ENCODE measurements at places on chromosomes 4 and X. TPM values are rescaled to one million over a fixed set of nuclear protein-coding genes. Genes with fewer than 3 reads are reported as not detected.

- H3K27ac ChIP-seq: peak overlapping the region; percentile 80
- H3K27me3 ChIP-seq: no peaks in the 10 kb centered on the region
- no peak for DNase-seq
- H3K36me3 ChIP-seq: peaks cover 9% of the 10 kb centered on the region
- peaks cover 12% of the 10 kb centered on the region for H3K4me1 ChIP-seq
- H3K4me3 ChIP-seq: no peak overlapping the region
These were observed 25.1 kb downstream of the ARL13A start for GRCh38 chrX:100994352-100995281.

RAB39B gene
- total RNA-seq: 0.36 TPM

OPRPN gene
- not detected for total RNA-seq

- no peak overlapping the region for H3K27ac ChIP-seq
- H3K27me3 ChIP-seq: no peaks in the 10 kb centered on the region
- H3K36me3 ChIP-seq: no peaks in the 10 kb centered on the region
- no peak for DNase-seq
- H3K4me1 ChIP-seq: no peaks in the 10 kb centered on the region
These were observed 53.6 kb downstream of the MBNL3 start for GRCh38 chrX:132435222-132435621.

DNA sequence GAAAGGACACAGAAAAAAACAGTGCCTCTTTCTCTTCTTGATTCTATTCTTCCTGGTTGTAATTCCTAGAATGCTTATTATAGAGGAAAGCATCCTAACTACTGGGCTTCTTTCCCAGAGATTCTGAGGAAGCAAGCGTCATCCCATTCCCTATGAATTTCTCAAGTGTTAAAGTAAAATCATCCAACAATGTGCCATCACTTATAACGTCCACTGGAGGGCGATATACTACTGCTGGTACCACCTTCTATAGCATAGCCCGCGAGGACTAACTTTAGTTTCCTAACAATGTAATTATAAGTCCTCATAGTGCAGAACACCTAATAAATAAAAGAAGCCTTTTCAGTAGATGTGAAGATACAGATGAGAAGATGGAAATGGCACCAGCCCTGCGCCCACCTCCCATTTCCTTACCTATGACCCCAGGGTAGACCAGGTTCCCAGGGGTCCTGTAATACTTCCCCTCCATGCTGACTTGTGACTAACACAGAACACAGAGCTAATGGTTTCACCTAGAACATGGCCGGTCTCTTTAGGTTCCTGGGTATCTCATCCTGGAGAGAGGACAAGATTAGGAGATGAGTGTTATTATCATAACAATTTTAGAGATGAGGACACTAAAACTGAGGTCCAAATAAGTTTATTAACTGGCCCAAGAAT, 4.2 kb downstream of the CENPVL3 start:
- DNase-seq: peak; percentile 78
- no peaks in the 10 kb centered on the region for H3K36me3 ChIP-seq
- H3K27ac ChIP-seq: no peak overlapping the region
- H3K4me1 ChIP-seq: peaks cover 2% of the 10 kb centered on the region
- no peak overlapping the region for H3K4me3 ChIP-seq

GRCh38 chrX:149937871-149938426, 342 bp downstream of the EOLA2 start:
- DNase-seq: peak; percentile 62
- H3K27me3 ChIP-seq: no peaks in the 10 kb centered on the region
- peaks cover 6% of the 10 kb centered on the region for H3K4me1 ChIP-seq

AMOT gene
- total RNA-seq: 3.2 TPM

DNA sequence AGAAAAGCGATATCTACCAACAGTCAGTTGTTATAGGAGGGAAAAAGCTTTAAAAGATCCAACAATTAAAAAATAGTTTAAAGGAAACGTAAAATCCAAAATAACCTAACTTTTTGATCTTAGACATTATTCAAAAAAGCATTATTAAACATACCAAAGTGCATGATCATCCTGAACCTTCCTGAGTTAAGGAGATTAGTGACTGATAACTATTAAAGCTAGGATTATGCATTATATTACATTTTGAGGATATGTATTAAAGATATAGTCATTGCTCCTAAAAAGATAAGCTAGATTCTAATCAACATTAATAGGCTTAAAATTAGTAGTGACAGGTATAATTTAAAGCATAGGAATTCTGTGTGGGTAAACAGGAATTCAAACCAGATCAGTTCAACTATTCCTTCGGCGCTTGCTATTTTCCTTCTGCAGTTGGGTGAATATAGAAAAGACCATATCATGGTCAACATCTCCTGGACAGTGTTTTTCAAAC, 139.6 kb downstream of the ADAMTS3 start:
- no peaks in the 10 kb centered on the region for H3K27me3 ChIP-seq
- H3K4me3 ChIP-seq: no peak overlapping the region
- no peak overlapping the region for H3K27ac ChIP-seq
- DNase-seq: no peak
- H3K4me1 ChIP-seq: peaks cover 4% of the 10 kb centered on the region
- no peaks in the 10 kb centered on the region for H3K36me3 ChIP-seq

- no peak overlapping the region for H3K4me3 ChIP-seq
- no peak for DNase-seq
- H3K27me3 ChIP-seq: no peaks in the 10 kb centered on the region
- H3K4me1 ChIP-seq: peaks cover 21% of the 10 kb centered on the region
These were observed 96.3 kb downstream of the ANK2 start for GRCh38 chr4:113145519-113146291.

DNA sequence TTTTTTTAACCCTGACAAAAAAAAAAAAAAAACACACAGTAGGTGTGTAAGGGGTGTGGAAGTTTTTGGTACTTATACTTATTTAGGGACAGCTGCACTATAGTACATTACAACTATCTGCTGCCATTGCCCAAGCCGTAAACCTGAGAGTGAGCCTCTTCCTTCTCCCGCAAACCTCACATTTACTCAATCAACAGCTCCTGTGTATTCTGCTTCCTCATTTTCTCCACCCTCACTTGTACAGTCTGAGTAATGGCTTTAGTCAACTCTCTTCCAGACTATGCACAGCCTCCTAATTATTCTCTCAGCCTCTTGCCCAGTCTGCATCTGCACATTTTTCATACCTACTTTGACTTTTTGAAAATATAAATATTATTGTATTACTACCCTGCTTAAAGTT, 362.0 kb downstream of the ADAM29 start:
- H3K27ac ChIP-seq: no peak overlapping the region
- no peak overlapping the region for H3K4me3 ChIP-seq

GRCh38 chr4:102623622-102624021, 122.5 kb downstream of the NFKB1 start:
- H3K27me3 ChIP-seq: no peaks in the 10 kb centered on the region
- no peak overlapping the region for H3K4me3 ChIP-seq
- no peak overlapping the region for H3K27ac ChIP-seq
- peak; percentile 13 for DNase-seq

- peak; percentile 63 for DNase-seq
- H3K36me3 ChIP-seq: no peaks in the 10 kb centered on the region
- no peak overlapping the region for H3K27ac ChIP-seq
- no peak overlapping the region for H3K4me3 ChIP-seq
- H3K4me1 ChIP-seq: no peaks in the 10 kb centered on the region
These were observed 17.9 kb upstream of the NSG1 start for GRCh38 chr4:4368809-4369580.

DNA sequence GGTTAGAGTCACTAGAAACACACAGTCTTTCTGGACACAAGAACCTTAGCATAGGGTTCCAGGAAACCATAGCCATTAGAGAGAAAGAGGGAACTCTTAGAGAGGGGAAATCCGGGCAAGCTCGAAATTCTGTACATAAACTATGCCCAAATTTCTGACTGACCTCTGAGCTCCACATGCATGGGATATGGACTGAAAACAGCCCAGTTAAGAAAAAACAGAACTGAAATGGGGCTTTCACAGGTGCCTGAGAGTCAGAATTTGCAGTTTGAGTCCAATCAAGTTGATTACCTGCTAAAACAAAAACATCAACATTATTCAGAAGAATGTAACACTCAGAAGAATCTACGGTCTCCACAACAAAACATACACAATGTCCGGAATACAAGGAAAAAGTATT, 13.1 kb downstream of the DCHS2 start:
- H3K27ac ChIP-seq: no peak overlapping the region
- no peak for DNase-seq
- H3K4me3 ChIP-seq: no peak overlapping the region
- H3K27me3 ChIP-seq: no peaks in the 10 kb centered on the region
- no peaks in the 10 kb centered on the region for H3K4me1 ChIP-seq
- no peaks in the 10 kb centered on the region for H3K36me3 ChIP-seq

- H3K27me3 ChIP-seq: no peaks in the 10 kb centered on the region
- no peaks in the 10 kb centered on the region for H3K4me1 ChIP-seq
- H3K27ac ChIP-seq: no peak overlapping the region
These were observed 50.0 kb upstream of the RASGEF1B start for GRCh38 chr4:81521708-81522107.

DNA sequence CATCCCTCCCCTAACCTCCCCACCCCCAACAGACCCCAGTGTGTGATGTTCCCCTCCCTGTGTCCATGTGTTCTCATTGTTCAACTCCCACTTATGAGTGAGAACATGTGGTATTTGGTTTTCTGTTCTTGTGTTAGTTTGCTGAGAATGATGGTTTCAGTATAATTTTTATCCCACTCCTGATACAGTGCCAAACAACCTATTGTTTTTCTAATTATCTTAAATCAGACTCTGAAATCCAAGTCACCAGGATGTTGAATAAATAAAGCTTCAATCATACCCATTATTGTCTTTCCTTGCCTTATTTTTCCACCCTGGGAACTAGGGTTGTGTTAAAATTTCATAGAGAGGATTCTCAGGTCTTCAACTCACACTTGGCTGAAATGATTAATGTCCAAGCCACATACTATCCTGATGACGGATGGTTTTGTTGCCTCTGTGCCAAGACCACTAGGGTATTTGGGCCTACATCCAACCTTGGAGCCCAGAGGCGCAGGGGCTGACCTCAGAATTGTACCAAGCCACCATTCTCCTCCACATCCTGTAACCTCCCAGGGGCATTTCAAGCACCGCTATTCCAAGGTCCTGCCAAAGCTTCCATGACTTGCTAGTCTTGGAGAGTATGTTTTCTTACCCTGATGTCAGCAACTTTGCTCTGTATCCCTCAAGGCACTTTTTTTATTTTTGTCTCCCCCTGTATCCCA, 332.4 kb downstream of the ARHGAP24 start:
- H3K27me3 ChIP-seq: no peaks in the 10 kb centered on the region
- H3K36me3 ChIP-seq: no peaks in the 10 kb centered on the region
- peaks cover 32% of the 10 kb centered on the region for H3K4me1 ChIP-seq
- DNase-seq: peak; percentile 51

MYL5 gene
- total RNA-seq: 22.8 TPM

- DNase-seq: no peak
- no peaks in the 10 kb centered on the region for H3K36me3 ChIP-seq
- H3K4me1 ChIP-seq: peaks cover 29% of the 10 kb centered on the region
- H3K27ac ChIP-seq: no peak overlapping the region
- H3K27me3 ChIP-seq: no peaks in the 10 kb centered on the region
- no peak overlapping the region for H3K4me3 ChIP-seq
These were observed 171.9 kb upstream of the RBPJ start for GRCh38 chr4:26148927-26149326.
